HepG2 (cell line): ENCODE measurements at places on chromosomes 13 and 19. TPM values are rescaled to one million over a fixed set of nuclear protein-coding genes. Genes with fewer than 3 reads are reported as not detected.

DNA sequence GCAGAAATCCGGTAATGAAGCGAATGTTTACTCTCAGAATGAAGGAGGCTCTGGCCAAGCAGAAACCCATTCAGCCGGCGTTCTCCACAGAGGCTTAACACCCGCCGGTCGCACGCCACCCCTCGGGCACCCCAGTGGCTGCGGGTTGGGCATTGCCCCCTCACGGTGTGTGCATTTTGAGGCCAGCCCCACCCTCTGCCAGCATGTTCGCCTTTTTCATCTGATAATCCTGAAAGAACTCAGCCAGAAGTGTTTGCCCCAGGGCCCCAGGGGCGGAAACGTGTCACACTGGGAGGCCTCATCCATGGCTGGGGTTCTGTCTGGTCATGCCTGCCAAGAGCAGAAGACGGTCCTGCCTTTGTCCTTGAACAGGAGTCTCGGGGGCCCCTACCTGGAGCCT is 34.2 kb downstream of the COMP start:
- no peak overlapping the region for H3K4me3 ChIP-seq
- no peak overlapping the region for H3K27ac ChIP-seq
- peaks cover 13% of the 10 kb centered on the region for H3K4me1 ChIP-seq
- H3K27me3 ChIP-seq, result no peaks in the 10 kb centered on the region

DNA sequence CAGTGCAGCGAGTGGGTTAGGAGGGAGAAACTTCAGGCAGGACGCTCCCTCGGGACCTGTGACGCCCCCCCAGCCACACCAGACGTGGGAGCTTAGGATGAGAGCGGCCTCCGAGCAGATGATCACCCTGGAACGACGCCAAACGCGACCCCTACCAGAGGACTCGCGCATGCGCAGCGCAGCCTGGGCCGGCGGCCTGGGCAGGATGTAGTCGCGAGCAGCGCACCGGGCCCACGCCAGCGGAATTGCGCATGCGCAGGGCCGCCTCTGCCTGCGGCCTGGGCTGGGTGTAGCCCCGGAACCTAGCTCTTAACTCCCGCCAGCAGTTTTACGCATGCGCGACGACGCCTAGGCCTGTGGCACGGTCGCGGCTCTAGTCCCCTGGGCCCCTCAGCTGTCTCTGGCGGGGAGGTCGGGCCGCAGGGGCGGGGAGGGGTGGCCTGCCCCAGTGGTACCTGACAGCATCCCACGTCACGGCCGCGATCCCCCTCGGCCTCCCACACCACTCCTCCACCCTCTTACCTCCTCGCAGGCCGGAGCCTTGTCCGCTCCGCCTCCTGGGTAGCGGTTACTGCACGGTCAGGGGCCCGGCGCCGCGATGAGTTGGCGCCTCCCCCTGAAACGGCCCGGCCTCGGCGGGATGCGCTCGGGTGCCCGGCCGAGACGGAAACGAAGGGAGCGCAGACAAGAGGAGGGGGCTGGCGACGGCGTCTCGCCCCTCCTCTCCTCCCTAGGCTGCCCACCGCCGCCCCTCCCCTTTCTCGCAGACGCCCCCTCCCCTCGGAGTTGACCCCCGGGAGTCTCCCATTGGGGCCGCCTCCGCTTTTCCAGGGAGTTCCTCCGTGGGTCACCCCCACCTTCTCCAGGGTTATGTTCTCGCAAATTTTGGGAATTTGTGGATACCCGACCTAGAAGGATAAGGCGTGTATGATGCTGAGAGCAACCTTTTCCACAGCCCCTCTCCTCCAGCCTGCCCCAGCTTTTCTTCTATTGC is at the start of gene RCBTB2:
RCBTB2 (minus strand) TSS at position 575 of the 994 bp plus-strand sequence. CDS start 11,141 bp downstream, outside the sequence.
- peak; percentile 93 for DNase-seq
- no peaks in the 10 kb centered on the region; the same call in 2 of the 3 replicates for H3K27me3 ChIP-seq
- peak within 1 kb of the TSS; percentile 83 for H3K4me3 ChIP-seq
- peaks cover 32% of the 10 kb centered on the region for H3K4me1 ChIP-seq

- H3K4me3 ChIP-seq, result no peak overlapping the region
- no peaks in the 10 kb centered on the region; the same call in 1 of the 2 replicates for H3K4me1 ChIP-seq
- peaks cover 3% of the 10 kb centered on the region; the same call in 1 of the 2 replicates for H3K27me3 ChIP-seq
- H3K27ac ChIP-seq, result no peak overlapping the region
- no peak for DNase-seq
Observed at GRCh38 chr13:77701305-77701704, 3.8 kb downstream of the SLAIN1 start.

DNA sequence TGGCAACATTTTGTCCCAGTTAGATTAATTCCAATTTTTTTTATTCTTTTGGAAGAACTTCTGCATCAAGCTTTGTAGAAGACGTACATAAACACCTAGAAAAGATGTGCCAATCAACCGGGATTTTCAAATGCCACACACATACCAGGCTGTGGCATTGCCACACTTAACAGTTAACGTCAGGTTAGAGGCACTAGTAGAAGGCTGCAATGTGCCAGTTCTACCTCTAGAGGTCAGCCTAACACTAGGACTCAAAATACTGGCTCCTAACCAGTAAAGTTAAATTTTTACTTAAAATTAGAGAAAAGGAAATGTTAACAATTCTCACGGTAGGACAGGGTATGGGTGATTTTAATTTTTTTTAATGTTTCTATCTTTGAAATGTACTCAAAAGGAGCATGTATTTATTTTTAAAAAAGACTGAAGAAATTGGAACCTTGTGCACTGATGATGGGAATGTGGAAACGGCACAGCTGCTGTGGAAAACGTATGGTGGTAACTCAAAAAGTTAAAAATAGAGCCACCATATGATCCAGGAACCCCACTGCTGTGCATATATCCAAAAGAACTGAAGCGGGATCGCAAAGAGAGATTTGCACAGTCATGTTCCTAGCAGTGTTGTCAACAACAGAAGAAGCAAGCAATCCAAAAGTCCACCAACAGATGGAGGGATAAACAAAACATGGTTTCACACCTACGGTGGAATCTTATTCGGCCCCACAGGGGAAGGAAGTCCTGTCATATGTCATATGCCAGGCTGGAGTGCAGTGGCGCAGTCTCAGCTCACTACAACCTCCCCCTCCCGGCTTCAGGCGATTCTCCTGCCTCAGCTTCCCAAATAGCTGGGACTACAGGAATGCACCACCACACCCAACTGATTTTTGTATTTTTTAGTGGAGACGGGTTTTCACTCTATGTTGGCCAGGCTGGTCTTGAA is 30.3 kb downstream of the CRYL1 start:
- H3K36me3 ChIP-seq, result no peaks in the 10 kb centered on the region
- H3K27ac ChIP-seq, result peak overlapping the region; percentile 73
- H3K4me1 ChIP-seq, result peaks cover 45% of the 10 kb centered on the region
- no peaks in the 10 kb centered on the region for H3K27me3 ChIP-seq
- peak overlapping the region; percentile 32; the same call in 1 of the 2 replicates for H3K4me3 ChIP-seq

DNA sequence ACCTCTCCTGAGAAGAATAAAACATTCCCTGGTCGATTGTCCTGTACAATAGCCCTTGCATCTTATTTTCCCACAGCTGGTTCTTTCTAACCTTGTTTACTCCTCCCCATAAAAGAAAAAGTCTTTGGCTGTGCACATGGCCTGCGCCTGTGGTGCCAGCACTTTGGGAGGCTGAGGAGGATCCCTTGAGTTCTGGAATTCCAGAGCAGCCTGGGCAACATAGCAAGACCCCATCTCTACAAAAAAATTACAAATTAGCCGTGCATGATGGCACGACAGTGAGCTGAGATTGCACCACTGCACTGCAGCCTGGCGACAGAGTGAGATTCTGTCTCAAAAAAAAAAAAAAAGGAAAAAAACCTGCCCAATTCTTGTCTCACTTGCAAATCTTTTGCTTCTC is 7.2 kb upstream of the NUP62 start:
- H3K4me3 ChIP-seq, result no peak overlapping the region
- H3K27me3 ChIP-seq, result no peaks in the 10 kb centered on the region
- H3K36me3 ChIP-seq, result no peaks in the 10 kb centered on the region
- no peak for DNase-seq

DNA sequence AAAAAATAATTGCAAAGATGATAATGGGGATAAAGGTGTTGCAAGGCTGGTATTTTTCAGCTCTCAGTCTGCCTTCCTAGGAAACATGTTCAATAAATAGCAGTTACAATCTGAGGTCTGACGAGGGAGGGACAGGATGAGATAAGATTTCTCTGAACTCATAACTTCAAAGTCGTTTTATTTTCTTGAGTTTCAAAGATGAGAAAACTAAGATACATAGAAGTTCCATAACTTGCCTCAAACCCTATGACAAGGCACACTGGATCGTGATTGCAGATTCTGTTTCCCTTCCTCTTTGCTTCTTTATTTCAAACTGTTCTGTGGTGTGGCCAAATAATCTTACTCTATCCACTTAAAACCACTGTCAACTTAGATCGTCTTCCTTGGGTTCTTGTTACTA is 327.2 kb downstream of the GPC5 start:
- H3K27me3 ChIP-seq, result no peaks in the 10 kb centered on the region
- H3K4me3 ChIP-seq, result no peak overlapping the region
- no peak overlapping the region for H3K27ac ChIP-seq

GRCh38 chr19:48799358-48800300 is 11.2 kb downstream of the BCAT2 start:
- no peak for DNase-seq
- H3K27ac ChIP-seq, result no peak overlapping the region
- H3K4me3 ChIP-seq, result no peak overlapping the region
- H3K4me1 ChIP-seq, result peaks cover 19% of the 10 kb centered on the region
- no peaks in the 10 kb centered on the region for H3K27me3 ChIP-seq
- no peaks in the 10 kb centered on the region for H3K36me3 ChIP-seq

DNA sequence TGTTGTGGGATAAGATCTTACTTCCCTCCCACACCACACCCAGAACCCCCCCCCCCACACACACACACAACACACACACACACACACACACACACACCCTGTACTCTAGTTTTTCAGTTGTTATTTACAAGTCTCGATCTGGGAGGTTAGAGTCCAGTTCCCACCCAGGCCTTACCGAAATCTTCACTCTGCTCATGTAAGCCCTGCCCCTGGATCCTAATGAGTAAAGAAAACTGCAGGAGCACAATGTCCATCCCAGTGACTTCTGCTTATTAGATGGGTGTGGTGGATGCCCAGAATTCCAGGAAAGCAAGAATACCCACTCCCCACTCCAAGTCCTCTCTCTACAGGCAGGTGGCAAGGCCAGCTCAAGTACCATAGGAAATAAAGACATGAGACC is 23.0 kb downstream of the STARD13 start:
- peak overlapping the region; percentile 94 for H3K27ac ChIP-seq
- peaks cover 16% of the 10 kb centered on the region for H3K36me3 ChIP-seq
- H3K27me3 ChIP-seq, result no peaks in the 10 kb centered on the region
- DNase-seq, result peak; percentile 34
- H3K4me3 ChIP-seq, result peak overlapping the region; percentile 8; the same call in 1 of the 2 replicates

TEAD2 gene
- 10.4 and 10.8 TPM in 2 replicates for polyA plus RNA-seq

PEAK3 gene
- not detected in 2 replicates for polyA plus RNA-seq

GRCh38 chr13:29359181-29359580 is 236.3 kb downstream of the SLC7A1 start:
- no peak for DNase-seq
- H3K4me1 ChIP-seq, result no peaks in the 10 kb centered on the region
- H3K27me3 ChIP-seq, result peaks cover 21% of the 10 kb centered on the region; the same call in 2 of the 3 replicates
- H3K27ac ChIP-seq, result no peak overlapping the region
- H3K36me3 ChIP-seq, result no peaks in the 10 kb centered on the region

DNA sequence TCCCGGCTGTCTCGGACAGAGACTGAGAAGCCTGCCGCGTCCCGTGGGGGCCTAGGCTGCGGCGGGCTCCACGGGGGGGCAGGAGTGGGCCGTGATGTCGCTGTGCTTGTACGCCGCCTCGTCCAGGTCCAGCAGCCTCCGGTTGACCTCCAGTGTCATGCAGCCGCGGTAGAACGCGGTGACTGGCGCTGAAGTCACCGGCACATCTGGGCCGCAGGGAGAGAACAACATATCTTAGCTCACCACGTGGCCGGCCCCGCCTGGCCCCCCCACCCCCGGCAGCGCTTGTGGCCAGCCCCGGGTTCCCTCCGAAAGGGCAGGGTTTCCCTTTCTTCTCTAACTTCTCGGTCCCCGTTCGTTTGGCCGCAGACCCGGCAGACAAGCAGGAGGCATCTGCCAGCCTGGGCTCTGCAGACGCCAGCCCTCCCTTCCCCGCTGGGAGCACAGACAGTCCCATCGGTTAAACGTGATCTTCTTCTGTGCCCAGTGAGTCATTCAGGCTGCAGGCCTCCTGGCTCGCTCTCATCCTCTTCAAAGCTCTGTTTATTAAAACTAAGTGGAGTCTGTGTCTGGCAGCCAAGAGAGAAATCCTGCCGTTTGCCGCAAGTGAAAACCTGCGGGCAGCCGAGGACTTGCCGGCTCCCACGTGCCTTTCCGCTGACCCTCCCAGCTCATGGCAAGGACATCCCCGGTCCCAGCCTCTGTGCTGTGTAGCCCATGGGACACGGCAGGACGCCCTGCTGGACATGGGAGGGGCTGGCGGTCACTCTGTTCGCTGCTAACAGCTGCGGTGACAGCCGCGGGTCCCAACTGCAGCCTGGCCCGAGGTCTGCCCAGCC is 42.8 kb downstream of the GAS6 start:
- peaks cover under 1% of the 10 kb centered on the region; the same call in 1 of the 3 replicates for H3K27me3 ChIP-seq
- no peak overlapping the region for H3K4me3 ChIP-seq
- no peak for DNase-seq

DNA sequence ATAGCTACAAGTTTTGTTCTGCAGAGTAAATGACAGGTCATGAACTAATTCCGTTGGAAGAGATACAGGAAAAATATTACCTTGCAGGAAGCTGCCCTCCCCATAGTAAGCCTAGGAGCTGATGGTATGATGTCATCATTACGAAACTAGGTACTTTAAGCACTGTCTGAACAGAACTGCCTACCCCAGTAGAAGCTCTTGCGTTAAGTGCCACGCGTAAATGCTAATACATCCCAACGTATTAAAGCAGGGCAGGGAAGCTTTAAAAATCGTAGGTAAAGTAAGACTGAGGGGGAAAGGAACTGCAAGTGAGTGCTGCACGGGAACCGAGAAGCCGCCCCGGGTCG is 572 bp downstream of the UGGT2 start:
- H3K27me3 ChIP-seq, result no peaks in the 10 kb centered on the region; the same call in 2 of the 3 replicates
- H3K27ac ChIP-seq, result peak overlapping the region; percentile 66
- peak overlapping the region; percentile 100 for H3K4me3 ChIP-seq
- no peaks in the 10 kb centered on the region for H3K36me3 ChIP-seq

NANOS3 gene
- 0.21 TPM in 1 of 2 replicates, not detected in the other for polyA plus RNA-seq

DNA sequence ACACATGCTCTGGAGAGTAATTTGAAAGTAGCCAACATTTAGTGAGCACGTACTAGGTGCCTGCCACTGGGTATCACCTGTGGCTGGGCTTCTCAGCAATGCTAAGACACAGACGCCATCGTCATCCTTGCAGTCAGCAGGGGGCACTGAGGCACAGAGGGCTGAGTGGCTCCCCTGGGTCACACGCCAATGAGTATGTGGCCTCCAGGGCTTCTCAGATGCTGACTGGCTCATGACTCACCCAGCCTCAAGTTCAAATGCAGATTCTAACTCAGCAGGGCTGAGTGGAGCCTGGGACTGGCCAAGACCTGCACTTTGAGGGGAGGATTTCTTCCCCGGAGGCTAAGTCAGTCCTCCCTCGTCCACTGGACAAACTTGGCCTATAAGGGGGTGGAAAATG is 115.1 kb upstream of the CACNA1A start:
- H3K4me3 ChIP-seq, result no peak overlapping the region
- DNase-seq, result no peak
- H3K36me3 ChIP-seq, result no peaks in the 10 kb centered on the region
- H3K4me1 ChIP-seq, result no peaks in the 10 kb centered on the region
